ENCODE measurements at places on chromosomes 7 and 10. TPM values are rescaled to one million over a fixed set of nuclear protein-coding genes. Genes with fewer than 3 reads are reported as not detected.

Gene CYP3A5
- total RNA-seq: not detected

Gene LIPF
- not detected for total RNA-seq

Gene CYP3A7
- total RNA-seq: not detected

Gene CYP3A4
- not detected for total RNA-seq

Gene NRCAM
- total RNA-seq: not detected

Gene LRIT1
- total RNA-seq: not detected

Gene PLEKHS1
- total RNA-seq: not detected

Gene OR2A1
- total RNA-seq: not detected

Gene EPHB6
- total RNA-seq: 11.0 TPM

DNA sequence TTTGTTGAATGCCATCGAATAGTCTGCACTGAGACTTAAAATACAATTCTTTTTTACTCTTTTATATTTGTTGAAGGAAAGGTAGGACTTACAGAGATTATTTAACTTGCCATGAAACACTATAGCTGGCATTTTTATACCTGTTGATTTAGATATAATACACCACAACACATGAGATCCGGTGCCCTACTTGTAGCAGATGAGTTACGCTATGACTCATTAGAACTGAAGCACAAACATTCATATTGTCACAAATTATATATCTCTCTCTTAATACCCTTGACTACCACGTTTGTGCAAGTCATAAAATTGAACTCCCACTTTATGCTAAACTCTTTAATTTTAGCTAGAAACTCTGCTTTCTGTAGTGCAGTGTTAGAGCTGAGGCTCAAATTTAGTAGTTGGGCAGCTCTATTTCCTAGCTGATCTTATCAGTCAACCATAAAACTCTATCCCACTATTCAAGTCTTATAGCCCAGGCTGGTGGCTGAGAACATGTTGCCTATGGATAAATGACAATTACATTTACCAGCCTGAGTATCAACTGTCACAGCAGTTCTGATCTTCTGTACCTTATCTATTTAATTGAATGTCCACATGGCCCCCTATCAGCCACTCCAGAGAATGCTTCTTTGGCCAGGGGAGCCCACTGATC lies 137.4 kb upstream of the SEMA3D start:
- H3K4me3 ChIP-seq: no peak overlapping the region
- H3K27ac ChIP-seq: no peak overlapping the region
- no peak for DNase-seq
- no peaks in the 10 kb centered on the region for H3K4me1 ChIP-seq
- no peaks in the 10 kb centered on the region for H3K36me3 ChIP-seq

DNA sequence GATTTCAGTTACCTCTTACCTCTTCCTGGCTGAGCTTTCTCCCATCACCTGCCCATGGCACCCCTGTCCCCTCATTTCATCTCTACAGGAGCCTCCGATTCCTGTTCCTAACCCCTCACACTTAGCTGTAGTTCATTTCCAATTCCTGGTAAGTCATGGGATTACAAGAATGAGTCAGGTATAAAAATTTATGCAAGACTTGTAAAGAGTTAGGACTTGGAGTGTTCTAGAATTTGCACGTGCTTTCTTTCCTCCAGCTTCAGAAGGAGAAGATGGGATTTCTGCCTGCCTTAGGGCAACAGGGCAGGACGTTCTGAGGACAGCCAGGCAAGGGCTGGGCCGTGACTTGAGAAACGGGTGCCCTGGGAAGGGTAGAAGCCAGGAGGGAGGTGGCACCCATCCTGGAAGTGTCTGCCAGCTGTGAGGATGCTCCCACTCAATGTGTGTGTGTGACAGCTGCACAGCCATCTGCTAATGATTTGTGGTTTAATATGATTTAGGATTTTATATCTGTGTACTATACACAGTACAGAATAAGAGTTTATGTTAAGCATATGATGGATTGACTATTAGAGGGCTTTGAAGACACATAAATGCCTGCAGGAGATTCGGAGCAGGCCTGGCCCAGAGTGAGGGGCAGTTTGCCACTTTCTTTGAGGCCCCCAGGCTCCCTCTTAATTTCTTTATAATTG lies 81.5 kb upstream of the VIPR2 start:
- H3K36me3 ChIP-seq: no peaks in the 10 kb centered on the region
- no peaks in the 10 kb centered on the region for H3K4me1 ChIP-seq
- H3K4me3 ChIP-seq: no peak overlapping the region
- no peak for DNase-seq
- H3K27ac ChIP-seq: no peak overlapping the region

- H3K4me3 ChIP-seq: no peak overlapping the region
- H3K4me1 ChIP-seq: no peaks in the 10 kb centered on the region
- no peak overlapping the region for H3K27ac ChIP-seq
- H3K27me3 ChIP-seq: peaks cover 10% of the 10 kb centered on the region
- no peaks in the 10 kb centered on the region for H3K36me3 ChIP-seq
Observed at GRCh38 chr10:112288486-112288885, 5.3 kb downstream of the TECTB start.

GRCh38 chr7:141702047-141702567 lies at the start of gene DENND11:
DENND11 (minus strand) TSS chr7:141702166; CDS start chr7:141702153, 13 bp downstream.
- peak; percentile 63 for DNase-seq
- H3K27me3 ChIP-seq: peaks cover 2% of the 10 kb centered on the region
- peaks cover 41% of the 10 kb centered on the region for H3K4me1 ChIP-seq
- H3K27ac ChIP-seq: no peak within 1 kb of the TSS
- H3K4me3 ChIP-seq: peak within 1 kb of the TSS; percentile 79

DNA sequence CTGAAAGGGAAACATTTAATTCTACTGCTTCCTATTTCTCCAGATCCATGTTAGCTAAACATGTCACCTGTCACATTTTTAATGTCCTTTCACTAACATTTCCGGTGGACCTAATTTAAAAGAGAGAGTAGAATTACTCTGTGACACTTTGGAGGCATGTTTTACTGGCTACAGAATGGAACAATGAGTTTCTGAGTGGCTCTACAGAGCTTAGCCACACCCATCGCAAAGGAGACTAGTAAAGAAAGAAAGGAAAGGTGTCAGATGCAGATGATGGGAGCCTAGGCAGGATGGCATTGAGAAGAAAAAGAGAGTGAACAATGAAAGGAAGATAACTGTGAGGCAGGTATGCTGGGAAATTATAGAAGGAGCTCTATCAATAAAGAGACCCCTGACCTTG lies 35.9 kb downstream of the NDUFB2 start:
- no peak for DNase-seq
- no peak overlapping the region for H3K27ac ChIP-seq
- H3K4me3 ChIP-seq: no peak overlapping the region
- peaks cover 6% of the 10 kb centered on the region for H3K36me3 ChIP-seq

DNA sequence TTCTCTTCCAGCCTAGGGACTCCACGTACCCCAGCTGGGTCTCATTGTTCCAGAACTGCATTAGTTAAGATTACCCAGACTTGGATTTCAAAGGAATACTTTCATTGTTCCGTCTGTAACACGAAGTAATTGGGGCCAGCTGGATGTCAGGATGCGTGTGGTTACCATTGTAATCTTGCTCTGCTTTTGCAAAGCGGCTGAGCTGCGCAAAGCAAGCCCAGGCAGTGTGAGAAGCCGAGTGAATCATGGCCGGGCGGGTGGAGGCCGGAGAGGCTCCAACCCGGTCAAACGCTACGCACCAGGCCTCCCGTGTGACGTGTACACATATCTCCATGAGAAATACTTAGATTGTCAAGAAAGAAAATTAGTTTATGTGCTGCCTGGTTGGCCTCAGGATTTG lies 21.0 kb downstream of the LRRC17 start:
- H3K27ac ChIP-seq: no peak overlapping the region
- no peaks in the 10 kb centered on the region for H3K36me3 ChIP-seq
- no peak overlapping the region for H3K4me3 ChIP-seq
- no peak for DNase-seq

- no peak overlapping the region for H3K27ac ChIP-seq
- no peak overlapping the region for H3K4me3 ChIP-seq
Observed at GRCh38 chr7:15507171-15507570, 54.6 kb downstream of the AGMO start.

DNA sequence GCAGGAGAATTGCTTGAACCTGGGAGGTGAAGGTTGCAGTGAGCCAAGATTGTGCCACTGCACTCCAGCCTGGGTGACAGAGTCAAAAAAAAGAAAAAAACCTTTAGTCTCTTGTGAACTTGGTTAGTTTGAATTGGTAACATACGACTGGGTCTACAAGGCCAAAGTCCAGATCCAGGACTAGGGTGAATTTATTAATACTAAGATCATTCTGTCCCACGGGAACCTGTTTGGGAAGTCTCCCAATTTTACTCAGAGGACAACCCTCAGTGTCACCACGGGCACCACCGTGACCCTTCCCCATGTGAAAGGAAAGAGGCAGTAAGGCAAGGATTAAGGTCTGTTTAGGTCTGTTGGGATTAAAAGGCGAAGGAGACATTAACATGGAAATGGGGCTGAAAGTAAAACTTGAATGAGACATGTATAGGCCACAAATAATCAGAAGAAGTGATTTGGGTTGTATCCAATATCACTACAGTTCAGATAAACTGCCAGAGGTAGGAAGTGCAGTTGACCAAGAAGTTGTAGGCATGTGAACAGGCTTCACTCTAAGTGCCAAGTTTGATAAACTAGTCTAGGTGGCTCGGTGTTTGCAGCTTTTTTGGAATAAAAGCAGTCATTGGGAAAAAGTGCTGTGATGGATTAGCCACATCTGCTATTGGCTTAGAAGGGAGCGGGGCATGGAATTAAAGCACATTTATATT lies 30.7 kb downstream of the MYOF start:
- no peak overlapping the region for H3K4me3 ChIP-seq
- DNase-seq: no peak
- H3K4me1 ChIP-seq: peaks cover 14% of the 10 kb centered on the region
- no peak overlapping the region for H3K27ac ChIP-seq

DNA sequence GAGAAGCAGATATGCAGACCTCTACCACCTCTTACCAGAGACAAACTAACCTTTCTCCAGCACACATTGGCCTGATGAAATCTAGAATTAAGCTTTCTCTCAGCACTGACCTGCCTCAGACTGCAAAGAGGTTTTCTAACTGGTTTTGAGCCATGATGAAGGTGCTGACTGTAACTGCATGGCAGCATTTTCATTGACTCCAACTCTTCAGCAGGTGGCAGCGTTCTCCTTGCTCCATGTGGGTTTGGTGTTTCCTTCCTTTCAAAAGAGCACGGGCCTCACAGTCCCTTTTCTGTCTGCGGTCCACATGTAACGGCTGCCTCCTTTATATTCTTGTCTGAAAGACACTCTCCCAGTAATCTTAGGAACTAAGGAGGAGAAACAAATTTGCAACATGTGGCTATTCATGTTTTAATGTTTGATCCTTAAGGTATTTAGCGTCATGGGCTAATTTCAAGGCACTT lies 12.6 kb downstream of the KLLN start:
- no peak overlapping the region for H3K4me3 ChIP-seq
- DNase-seq: peak; percentile 64
- H3K27ac ChIP-seq: no peak overlapping the region
- no peaks in the 10 kb centered on the region for H3K36me3 ChIP-seq
- H3K27me3 ChIP-seq: no peaks in the 10 kb centered on the region
- H3K4me1 ChIP-seq: peaks cover 8% of the 10 kb centered on the region

DNA sequence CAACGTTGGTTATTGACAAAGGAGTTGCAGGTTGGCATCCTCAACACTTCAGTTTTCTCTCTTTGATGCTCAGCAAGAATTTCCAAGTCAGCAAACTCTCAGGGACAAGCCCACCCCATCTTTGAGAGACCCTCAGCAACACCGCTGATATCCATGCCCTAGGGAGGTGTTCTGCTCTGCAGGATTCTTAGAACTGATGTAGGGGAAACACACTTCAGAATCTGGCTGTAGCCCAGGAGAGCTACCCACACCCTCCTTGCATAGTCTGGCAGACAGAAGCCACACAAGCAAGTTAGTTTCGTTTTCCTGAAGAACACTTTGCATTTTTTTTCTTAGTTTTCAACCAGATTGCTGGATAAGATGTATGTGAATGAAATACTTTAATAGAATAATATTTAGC lies 822 bp downstream of the SAMD9L start:
- peaks cover 20% of the 10 kb centered on the region for H3K36me3 ChIP-seq
- H3K27ac ChIP-seq: peak overlapping the region; percentile 82
- H3K27me3 ChIP-seq: no peaks in the 10 kb centered on the region
- peak overlapping the region; percentile 84 for H3K4me3 ChIP-seq
- H3K4me1 ChIP-seq: peaks cover 27% of the 10 kb centered on the region
- DNase-seq: peak; percentile 55

DNA sequence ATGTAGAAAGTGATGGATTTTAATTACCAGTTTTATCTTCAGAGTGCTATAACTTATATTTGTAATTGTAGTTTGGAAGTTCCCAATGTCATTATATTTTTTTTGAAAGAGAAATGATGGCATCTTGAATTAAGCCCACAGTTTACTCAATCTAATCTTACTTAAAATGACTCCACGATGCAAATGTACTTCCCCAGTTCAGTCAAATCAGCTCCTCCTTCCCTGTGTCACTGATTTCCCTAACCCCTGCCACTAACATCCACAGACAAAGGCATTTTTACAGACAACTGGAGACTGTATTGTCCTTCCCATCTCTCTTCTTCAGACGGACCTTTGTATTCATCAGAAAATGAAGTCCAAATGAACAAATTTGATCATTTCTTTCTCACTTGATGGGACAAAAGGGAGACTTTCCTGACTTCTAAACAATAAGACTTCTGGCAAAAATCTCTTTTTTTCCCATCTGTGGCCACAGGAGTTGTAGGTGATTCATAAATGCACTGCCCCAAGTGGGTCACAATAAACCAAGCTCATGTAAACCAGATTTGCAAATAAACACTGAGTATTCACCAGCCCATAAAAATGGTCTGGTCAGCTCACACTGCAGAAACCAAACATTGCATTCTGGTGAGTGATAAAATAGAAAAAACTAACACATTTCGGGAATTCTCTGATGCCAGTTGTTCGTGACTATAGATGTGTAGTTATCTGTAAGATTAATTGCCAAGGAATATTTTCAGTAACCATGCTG lies 162.9 kb downstream of the FANK1 start:
- DNase-seq: no peak
- no peaks in the 10 kb centered on the region for H3K36me3 ChIP-seq
- no peaks in the 10 kb centered on the region for H3K4me1 ChIP-seq
- H3K27me3 ChIP-seq: no peaks in the 10 kb centered on the region

DNA sequence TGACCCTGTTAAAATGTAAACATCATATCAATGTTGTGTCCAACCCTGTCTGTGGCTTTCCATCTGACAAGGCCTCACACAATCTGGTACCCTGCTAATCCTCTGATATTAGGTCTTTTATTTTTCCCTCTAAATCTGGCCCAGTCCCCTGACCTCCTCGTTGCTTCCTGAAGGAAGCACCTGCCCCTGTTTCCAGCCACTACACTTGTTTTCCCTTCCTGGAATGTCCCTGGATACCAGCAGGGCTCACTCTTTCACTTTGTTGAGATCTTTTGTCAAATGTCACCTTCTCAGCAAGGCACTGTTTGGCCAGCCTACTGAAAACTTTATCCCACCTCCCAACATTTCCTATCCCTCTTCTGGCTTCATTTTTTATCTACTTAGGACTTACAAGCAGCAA lies 2.1 kb downstream of the SAMD9L start:
- no peak for DNase-seq
- H3K27ac ChIP-seq: no peak overlapping the region
- peaks cover 20% of the 10 kb centered on the region for H3K36me3 ChIP-seq
- H3K27me3 ChIP-seq: no peaks in the 10 kb centered on the region
- H3K4me3 ChIP-seq: no peak overlapping the region

- H3K4me3 ChIP-seq: no peak overlapping the region
- H3K36me3 ChIP-seq: peaks cover 7% of the 10 kb centered on the region
- H3K27me3 ChIP-seq: no peaks in the 10 kb centered on the region
- no peak for DNase-seq
- H3K27ac ChIP-seq: no peak overlapping the region
- H3K4me1 ChIP-seq: peaks cover 1% of the 10 kb centered on the region
Observed at GRCh38 chr7:129307592-129307991, 82.8 kb downstream of the AHCYL2 start.

GRCh38 chr10:17464545-17464944 lies 10.2 kb upstream of the ST8SIA6 start:
- H3K4me3 ChIP-seq: no peak overlapping the region
- peaks cover 20% of the 10 kb centered on the region for H3K27me3 ChIP-seq
- no peak overlapping the region for H3K27ac ChIP-seq
- H3K36me3 ChIP-seq: no peaks in the 10 kb centered on the region
- H3K4me1 ChIP-seq: no peaks in the 10 kb centered on the region

Measured in activated CD4-positive, alpha-beta memory T cell treated with anti-CD3 and anti-CD28 coated beads for 36 hours (primary cell).